ENCODE measurements at places on chromosomes 7 and 10. TPM values are rescaled to one million over a fixed set of nuclear protein-coding genes. Genes with fewer than 3 reads are reported as not detected.

DNA sequence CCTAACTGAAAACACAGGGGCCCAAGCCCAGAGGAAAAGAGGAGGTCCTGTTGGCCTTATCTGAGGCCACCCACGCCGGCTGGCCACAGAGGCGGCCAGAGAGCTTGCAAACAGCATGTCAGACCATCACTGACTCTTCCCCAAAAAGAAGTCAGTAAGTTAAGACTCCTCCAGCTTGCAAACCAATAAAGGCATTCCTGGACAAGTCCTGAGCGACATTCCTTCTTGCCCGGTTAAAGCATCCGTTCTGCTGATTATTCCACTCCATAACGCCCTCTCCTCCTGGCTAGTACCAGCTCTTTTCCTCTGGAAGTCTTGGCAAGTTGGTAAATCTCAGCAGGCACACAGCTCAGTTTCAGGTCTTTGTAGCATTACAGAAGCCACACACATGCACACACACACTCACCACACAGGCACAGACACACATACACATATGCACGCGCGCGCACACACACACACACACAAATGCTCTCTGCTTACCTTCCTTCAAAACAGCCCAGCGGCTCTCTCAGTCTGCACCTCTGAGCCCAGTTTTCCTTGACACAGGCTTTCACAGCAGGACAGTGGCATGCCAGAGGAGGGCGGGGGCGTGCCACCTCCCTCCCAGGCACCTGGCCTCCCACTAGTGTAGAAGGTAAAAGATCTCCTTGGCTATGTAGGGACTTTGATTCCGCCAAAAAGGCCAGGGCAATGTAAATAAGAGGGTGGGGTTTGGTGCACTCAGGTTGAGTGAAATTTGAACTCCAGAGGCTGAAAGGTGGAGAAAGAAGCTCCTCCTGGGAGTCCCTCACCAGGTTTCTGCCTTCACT, 201.4 kb downstream of the TNS3 start:
- no peak for DNase-seq

- DNase-seq, result no peak
These were observed 35.0 kb downstream of the ZFAND2A start for GRCh38 chr7:1124816-1125602.

DNA sequence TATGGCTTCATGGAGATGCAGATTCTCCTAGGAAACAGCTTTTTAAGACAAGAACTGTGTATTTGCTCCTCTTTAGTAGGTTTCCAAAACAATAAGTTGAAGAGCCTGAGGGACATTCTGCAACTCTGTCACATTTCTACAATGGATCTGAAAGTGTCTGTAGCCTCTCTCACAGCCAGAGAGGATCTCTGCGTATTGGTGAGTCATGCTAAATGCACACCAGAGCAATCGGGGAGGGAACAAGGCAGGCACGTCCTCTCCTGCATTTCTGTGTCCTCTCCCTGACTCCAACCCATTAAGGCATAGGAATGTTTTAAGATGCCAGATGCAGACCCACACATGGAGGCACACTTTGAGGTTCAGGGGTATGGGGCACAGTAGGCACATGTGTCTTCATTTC, 1126.4 kb upstream of the GHITM start:
- DNase-seq, result no peak

- no peak for DNase-seq
These were observed 288.7 kb upstream of the AUTS2 start for GRCh38 chr7:69309601-69310000.

Gene GHRHR
- not detected for total RNA-seq

- DNase-seq, result no peak
These were observed 41.0 kb downstream of the SP8 start for GRCh38 chr7:20745702-20746101.

DNA sequence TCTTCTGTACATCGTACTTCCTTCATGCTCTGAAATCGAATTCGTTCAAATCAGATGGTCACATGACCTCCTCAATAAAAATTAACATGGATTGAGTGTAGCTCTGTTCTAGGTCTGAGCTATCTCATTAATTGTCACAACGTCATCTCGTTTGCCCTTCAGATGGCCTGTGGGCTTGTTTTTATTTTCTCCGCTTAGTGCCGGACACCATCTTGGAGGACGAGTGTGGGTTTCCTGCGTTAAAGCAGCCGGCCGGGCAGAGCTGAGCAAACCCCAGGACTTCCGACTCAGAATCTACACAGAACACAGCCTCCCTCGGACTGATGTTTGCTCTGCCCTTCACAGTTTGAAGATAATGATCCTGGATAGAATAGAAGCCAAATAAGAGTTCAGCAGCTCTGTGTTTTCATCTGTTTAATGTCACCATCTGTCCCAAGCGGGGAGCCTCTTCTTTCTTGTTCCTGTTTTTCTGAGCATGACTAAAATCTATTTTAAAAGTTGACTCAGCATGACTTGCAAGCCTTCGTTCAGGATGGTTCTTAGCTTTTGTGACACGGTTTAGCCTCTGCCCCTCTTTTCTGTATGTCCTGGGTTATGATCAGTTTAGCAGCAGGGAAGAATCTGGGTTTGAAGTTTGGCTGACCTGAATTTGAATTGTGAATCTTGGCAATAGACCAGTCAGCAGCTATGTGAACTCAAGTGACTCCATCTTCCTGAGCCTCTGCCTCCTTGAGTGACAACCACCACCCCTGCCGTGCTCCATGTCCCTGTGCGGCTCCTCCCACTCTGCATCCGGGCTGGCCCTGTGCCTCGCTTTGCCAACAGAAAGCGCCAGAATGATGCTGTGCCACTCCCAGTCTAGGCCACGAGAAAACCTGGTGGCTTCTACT, 30.6 kb upstream of the GALNTL5 start:
- peak; percentile 88 for DNase-seq

Gene WASHC2C
- total RNA-seq, result 30.2 TPM

Gene METTL27
- total RNA-seq, result 0.27 TPM

GRCh38 chr7:94643771-94644545, 12.0 kb downstream of the SGCE start:
- DNase-seq, result no peak

DNA sequence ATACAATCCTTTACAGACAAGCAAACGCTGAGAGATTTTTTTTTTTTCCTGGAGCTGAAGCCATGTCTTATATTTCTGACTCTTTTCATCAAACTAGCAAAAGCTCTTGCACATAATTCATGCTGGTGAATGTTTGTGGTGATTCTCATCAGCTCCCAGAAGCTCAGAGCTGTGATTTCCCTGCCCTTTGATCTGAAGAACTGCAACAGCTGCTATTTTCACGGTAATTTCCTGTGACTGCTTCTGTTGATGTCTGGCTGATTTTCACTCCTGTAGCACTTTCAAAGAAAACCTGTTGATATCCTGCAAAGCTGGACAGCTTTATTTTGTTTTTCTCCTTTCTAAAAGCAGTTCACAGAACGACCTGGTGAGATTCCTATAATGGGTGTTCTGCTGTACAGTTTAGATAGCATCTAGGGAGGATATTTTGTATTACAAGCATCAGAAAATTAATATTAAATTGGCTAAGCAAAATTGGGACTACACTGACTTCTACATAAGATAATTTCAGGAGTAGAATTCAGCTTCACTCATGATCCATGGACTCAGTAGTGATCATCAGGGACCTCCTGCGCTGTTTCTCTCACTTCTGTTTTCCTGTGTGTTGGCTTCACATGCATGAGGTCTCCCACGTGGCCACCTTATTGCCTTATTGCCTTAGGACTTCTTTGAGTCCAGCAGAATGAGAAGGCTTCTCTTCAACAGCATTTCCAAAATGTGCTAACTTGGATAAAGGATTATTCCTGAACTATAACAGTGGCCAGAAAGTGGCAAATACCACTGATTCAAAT, 1111.6 kb upstream of the SORCS1 start:
- no peak for DNase-seq

DNA sequence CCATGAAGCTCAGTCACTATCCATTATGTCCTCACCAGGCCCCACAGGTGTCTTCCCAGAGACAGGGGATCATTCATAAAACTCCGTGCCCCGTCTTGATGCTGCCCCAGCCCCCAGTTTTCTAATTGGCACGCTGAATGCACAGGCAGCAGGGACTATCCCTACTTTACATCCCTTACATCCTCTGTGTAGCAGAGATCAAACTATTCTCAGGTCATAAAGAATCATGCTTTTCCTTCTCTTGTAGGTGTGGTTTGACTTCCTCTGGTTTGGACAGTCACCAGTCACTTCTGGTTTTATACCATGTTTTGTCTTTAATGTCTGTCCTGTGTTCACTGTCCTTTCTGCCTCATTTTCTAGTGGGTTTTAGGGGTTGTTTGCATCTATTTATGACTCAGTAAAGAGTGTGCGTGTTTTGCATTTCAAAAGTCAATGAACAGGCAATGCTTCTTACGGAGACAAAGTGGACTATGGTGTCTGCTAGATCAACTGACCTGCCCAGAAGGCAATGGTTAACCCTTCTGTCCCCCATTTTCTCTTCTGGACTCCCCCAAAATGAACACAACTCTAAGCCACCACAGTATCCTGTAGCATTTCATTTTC, 140.4 kb upstream of the NPVF start:
- DNase-seq, result no peak

Gene CYP3A4
- total RNA-seq, result not detected

Gene CYP26C1
- 0.05 TPM for total RNA-seq

GRCh38 chr7:90239050-90239449, 5.9 kb upstream of the CFAP69 start:
- DNase-seq, result no peak

- no peak for DNase-seq
These were observed 8.5 kb upstream of the AP5Z1 start for GRCh38 chr7:4766666-4767519.

DNA sequence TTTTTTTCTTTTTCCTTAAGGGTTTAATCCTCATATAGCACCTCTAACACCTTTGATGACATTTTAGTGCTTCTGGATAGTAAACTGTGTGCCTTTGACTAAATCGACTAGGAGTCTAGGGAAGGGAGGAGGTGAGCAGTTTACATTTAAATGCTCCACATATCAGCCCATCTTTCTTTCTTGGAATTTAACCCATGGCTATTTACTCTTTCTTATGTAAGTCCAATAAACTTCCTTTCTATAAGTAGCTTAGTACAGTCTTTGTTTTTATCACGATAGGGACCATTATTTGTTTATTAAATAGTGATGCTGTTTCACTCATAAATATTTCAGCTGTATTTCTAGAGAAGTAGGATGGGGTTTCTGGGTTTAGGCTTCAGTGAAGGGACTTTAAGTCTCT, 669.9 kb downstream of the AUTS2 start:
- no peak for DNase-seq

DNA sequence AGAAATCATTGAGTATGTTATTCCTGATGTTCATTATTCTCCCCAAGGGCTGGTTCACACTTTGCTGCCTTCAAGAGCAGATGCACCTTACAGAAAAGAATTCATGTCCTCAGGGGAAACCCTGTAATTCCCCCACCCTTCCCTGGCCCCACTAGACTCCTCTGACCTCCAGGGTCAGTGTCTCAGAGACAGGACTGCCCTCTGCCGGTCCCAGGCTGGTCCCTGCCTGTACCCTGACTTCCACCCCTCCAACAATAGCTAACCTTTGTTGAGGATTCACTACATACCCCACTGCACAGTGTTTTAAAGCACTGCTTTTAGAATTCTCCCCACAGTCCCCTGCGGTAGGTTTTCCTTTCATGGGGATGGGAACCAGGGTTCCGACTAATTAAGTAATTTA, 4.4 kb upstream of the SEPHS1 start:
- no peak for DNase-seq

Gene AKR1C4
- not detected for total RNA-seq

Gene MSMB
- total RNA-seq, result not detected

Gene VPS37D
- total RNA-seq, result 3.0 TPM

All from Right ventricle myocardium inferior (tissue), 1 donor.